ENCODE measurements at places on chromosomes 13 and 19.

DNA sequence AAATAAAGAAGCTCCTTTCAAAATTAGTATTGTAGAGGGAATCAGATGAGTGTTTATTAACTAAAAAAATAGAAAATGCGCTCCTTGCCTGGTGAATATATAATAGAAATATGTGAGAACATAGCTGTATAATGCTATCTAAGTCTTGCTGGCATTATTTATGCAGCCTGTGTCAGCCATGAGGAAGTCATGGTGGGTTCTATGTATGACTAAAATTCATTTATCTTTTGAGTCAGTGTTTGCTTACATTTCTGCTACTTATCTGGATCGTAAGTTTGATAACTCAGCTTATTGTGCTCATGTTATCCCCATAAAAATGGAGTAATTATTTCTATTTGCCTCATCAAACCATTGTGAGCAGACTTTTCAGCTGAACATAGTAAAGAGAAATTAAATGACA, 449.3 kb downstream of the OXGR1 start:
- DNase-seq: no peak

- DNase-seq: no peak
Observed at GRCh38 chr13:23463661-23464060, 30.2 kb upstream of the SACS start.

- no peak for DNase-seq
Observed at GRCh38 chr13:30382836-30383525, 39.3 kb upstream of the UBE2L5 start.

DNA sequence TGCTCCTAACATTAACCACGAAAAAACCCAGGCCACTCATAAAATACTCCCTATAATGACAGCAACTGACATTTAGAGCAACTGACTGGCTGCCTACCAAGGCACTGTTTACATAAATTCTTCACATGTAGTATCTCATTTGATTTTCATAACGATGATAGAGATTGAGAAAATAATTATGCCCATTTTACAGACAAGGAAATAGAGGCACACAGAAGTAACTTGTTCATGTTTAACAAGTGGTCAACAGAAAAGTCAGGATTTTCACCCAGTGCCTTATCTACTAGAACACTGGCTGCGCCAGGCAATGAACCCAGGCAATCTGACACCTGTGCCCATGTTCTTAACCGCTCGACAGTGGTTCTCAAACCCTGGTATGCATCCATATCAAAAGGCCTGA, 6.3 kb downstream of the ZNF45 start:
- no peak for DNase-seq

DNA sequence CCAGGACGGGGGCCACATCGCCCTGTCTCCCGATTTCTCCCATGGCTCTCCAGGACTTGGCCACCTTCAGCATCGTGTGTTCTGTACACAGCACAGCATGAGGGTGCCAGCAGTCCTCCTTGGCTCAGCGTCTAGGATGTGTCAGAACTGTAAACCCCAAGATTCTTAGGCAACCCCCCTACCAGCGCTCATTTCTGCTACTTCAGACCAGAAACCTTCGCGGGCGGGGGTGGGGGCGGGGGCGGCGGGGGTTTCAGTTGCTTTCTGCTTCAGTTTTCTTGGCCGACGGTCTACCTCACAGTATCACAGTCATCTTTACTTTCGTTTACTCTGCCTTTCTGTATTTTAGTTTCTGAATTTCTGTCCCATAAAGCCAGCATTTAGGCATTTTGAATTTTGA, 82.4 kb downstream of the GGACT start:
- DNase-seq: no peak

GRCh38 chr13:26457212-26457611, 100.3 kb upstream of the WASF3 start:
- DNase-seq: no peak

DNA sequence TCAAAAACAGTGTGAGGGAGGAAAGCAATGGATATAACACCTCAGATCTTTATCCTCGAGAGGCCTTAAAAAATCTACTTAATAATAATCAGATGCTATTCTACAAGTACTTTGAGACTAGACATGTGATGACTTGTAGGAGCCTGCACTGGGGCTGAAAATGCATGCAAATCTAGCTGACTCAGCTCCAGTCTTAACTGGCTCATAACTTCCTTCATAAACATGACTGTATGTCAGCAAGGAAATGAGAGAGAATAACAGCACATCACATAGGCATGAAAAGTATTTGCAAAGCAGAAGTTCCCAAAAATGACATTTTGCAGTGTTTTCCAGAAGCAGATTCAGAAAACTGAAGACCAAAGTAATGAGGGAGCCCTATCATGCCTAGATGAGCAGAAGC, 38.1 kb downstream of the PSG5 start:
- DNase-seq: no peak

DNA sequence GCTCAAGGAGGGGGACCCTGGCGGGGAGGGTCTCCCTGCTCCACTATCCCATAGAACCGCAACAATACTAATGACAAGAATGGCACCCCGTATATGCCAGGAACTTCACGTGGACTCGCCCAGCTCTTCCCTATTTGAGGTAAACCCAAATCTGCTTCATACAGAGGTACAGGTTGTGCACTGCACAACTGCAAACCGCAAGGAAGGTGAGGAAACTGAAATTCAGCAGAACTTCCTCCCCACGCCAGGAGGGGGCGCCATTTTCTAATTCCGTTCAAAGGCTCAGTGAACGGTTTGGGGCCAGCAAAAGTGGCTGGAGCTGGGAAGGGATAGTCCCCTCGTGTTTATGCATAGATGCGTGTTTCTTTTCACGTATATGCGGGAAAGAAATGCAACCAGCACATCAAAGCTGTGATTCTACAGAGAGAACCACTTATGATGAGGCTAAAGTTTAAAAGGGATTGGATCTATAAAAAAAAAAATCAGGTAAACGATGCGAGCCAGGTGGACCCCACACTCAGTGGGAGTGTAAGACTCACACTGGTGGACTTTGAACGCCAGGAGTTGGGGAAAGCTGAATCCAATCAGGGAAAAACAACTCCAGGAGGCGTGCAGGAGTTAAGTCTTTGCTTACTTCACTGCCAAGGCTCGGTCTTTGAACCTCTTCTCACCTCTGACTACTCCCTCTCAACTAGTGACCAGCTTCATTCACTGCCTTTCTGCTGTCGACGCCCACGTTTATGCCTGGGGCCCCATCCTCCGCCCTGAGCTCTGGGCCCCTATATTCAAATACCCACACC, 20.3 kb downstream of the C19orf81 start:
- DNase-seq: peak; percentile 23

Measured in CD4-positive, alpha-beta T cell treated with Interleukin-4 for 1 hour (primary cell).